Renal cortical epithelial cell (primary cell): ENCODE measurements at places on chromosomes 4 and X. TPM values are rescaled to one million over a fixed set of nuclear protein-coding genes. Genes with fewer than 3 reads are reported as not detected.

CPZ gene
- 0.20 TPM in 1 of 2 replicates, not detected in the other for total RNA-seq

XAGE1A gene
- total RNA-seq = not detected in 2 replicates

MAGEA11 gene
- not detected in 2 replicates for total RNA-seq

DACH2 gene
- not detected in 2 replicates for total RNA-seq

FGFBP2 gene
- not detected in 2 replicates for total RNA-seq

GRCh38 chr4:48187813-48188212 lies 53.8 kb upstream of the TXK start:
- no peak for DNase-seq

DNA sequence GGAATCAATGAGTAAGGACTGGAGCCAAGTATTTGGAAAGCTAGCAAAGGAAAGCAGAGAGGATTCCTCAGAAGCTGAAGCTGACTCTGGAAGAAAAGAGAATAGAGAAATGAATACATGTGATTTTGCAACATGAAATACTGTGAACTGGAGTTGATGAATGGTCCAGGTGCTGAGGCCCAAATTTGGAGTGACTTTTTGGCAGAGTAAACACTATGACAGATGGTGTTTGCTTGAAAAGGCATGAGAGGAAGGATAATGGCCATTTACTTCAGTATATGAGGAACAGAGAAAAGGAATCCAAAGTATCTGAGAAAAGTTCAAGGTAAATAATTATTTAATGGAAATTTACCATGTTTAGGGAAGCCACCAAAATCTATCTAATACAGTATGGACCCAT lies 236.7 kb downstream of the SLITRK2 start:
- DNase-seq = no peak

DNA sequence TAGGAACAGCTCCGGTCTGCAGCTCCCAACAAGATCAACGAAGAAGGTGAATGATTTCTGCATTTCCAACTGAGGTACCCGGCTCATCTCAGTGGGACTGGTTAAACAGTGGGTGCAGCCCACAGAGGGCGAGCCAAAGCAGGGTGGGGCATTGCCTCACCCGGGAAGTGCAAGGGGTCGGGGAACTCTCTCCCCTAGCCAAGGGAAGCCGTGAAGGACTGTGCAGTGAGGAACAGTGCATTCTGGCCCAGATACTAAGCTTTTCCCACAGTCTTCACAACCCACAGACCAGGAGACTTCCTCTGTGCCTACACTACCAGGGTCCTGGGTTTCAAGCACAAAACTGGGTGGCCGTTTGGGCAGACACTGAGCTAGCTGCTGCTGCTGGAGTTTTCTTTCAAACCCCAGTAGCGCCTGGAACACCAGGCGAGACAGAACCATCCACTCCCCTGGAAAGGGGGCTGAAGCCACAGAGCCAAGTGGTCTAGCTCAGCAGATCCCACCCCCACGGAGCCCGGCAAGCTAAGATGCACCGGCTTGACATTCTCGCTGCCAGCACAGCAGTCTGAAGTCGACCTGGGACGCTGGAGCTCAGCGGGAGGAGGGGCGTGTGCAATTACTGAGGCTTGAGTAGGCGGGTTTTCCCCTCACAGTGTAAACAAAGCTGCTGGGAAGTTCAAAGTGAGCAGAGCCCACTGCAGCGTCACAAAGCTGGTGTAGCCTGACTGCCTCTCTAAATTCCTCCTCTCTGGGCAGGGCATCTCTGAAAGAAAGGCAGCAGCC lies 84.6 kb downstream of the THOC2 start:
- DNase-seq = peak; percentile 87

- DNase-seq = no peak
Observed at GRCh38 chr4:150585611-150586010, 3.7 kb downstream of the MAB21L2 start.

GRCh38 chrX:108735679-108736508 lies 469 bp downstream of the IRS4 start:
- no peak for DNase-seq

DNA sequence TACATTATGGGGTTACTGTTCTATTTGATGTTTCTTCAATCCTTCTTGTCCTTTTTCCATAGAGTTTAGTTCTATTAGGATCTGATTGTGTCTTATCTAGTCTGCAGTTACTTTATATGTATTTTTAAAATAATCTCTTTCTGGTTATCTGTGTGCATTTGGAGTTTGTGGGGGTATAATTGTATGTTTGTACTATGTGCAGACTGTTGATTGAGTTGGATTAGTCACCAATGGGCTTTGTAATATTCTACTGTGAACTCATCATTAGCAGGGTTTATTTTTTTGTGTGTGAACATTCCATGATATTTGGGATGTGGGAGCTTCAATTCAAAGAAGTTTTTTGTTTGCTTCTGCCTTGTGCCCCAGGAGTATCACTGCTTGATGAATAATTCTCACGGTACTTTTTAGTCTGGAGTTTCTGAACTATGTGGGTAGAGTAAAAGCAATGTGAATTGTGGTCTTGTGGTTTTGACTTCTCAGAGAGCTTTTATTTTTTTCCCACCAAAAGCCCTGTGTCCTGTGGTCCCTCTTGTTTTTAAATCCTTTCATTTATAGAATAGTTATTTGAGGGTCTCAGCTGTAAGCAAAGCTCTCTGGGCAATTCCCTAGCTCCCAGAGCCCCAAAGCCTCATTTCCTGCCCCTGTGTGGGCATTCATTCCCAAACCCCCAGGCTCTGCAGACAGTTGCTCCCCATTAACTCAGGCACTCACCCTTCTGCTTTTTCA lies 127.8 kb downstream of the PHKA2 start:
- DNase-seq = peak; percentile 87

DNA sequence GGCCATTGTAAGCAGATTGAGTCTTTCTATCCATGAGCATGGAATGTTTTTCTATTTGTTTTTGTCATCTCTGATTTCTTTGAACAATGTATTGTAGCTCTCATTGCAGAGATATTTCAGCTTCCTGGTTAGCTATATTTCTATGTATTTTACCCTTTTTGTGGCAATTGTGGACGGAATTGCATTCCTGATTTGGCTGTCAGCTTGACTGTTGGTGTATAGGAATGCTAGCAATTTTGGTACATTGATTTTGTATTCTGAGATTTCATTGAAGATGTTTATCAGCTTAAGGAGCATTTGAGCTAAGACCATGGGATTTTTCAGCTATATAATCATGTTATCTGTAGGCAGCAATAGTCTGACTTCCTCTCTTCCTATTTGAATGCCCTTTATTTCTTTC lies 154.6 kb downstream of the GUCY2F start:
- DNase-seq = no peak

DNA sequence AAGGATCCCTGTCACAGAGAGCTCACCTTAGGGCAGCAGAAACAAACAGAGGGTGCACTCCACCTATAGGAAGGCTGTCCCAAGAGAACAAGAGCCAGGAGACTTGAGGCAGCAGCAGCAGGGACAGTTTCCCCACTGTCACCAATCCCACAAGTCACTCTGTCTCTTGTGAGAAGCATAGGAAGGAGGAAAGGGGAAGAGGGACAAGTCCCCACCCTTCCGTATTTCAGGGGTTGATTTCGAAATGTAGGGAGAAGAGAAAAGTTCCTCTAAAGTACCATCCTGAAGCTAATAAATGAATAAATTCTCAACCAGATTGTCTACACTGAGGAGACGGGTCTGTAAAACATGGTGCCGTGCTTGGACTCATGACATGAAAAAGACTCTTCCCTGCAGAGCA lies 9.5 kb upstream of the TLR8 start:
- DNase-seq = no peak

DNA sequence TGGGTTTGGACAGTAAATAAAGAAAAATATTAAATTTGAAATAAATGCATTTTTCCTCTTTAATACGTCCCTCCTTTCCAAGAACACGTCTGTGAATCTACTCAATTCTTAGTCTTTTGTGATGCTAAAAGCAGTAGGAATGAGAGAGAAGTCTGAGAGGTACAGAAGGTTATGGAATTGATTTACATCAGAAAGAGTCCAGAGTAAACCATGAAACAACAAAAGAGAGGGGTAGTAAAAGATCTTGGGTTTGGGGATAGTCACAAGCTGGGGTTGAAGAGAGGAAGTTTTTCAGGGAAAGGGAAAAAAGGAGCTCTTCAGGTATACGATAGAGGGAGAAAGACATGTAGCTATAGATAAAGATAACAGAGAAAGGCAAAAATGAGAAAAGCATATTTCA lies 215.4 kb downstream of the RAB28 start:
- no peak for DNase-seq

DNA sequence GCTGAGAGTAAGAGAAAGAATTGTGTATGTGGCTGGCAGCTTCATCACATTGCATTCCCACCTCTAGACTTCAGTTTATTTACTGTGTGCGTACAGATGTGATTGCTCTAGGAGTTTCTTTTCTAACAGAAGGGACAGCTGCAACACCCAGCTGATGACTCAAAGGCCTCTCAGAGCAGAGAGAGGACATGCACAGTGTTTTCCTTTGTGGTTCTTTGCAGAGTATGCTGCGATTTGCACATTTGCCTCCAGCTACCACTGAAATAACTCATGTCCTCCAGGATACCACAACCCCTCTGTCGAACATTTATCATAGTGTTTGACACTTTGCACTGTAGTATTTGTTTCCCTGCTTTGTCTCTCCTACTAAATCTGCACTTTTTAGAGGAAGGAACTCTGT lies 294.1 kb downstream of the STIM2 start:
- peak; percentile 80 for DNase-seq

- DNase-seq = no peak
Observed at GRCh38 chr4:116953947-116954346, 131.4 kb downstream of the TRAM1L1 start.

- DNase-seq = peak; percentile 19
Observed at GRCh38 chrX:19625612-19626011, 110.3 kb upstream of the MAP3K15 start.

DNA sequence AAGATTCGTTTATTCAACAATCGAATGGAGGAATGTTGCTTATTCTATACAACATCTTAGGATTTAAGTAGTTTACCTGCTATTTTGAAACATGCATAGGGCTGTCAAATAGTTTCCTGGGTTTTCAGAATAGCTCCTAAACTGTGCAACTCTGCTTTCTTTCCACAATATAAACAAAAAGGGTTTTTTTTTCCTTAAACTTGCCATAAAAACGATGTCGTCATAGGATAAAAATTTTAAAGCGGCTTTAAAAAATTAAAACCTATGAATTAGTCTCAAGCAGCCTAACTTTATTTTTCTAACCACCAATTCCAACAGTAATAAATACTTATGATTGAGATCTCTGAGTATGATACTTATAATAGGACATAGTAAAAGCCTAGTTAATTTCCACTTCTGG lies 21.6 kb upstream of the STIM2 start:
- no peak for DNase-seq

DNA sequence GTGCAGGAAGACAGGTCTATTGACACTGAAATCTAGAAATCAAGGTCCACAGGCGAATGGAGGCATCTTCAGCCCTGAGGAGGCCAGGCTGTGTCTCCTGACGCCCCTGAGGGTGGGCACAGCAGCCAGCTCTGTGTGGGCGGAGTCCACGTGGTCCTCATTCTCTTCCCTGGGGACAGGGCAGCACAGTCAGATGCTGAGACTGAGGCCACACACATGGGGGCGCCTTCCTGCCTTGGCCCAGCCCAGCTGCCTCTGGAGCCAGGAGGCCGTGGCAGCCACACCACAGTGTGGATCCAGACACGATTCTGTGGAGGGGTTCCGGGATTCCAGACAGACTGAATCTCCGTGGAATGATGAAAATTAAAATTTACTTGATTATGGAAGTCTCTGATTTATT lies 20.8 kb downstream of the FGFR3 start:
- DNase-seq = no peak

GRCh38 chr4:2733844-2734574 lies 22.1 kb downstream of the TNIP2 start:
- no peak for DNase-seq

DNA sequence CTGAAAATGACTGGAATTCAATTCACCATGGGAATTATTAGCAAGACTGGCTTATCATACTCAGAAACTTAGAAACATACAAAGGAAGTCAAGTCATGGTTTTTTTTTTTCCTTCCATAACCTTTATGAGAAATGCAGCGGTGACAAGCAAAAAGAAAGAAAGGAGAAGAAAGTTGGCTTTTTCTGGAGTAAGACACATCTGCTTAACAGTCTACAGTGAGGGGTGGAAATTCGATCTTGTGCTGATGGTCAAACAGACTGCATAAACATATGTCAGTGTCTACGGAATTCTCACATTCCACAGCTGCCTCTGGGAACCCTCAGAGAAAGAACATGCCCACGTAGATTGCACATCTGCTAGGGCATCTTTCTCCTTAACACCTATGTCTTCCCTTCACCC lies 54.6 kb downstream of the PROM1 start:
- DNase-seq = peak; percentile 34

DNA sequence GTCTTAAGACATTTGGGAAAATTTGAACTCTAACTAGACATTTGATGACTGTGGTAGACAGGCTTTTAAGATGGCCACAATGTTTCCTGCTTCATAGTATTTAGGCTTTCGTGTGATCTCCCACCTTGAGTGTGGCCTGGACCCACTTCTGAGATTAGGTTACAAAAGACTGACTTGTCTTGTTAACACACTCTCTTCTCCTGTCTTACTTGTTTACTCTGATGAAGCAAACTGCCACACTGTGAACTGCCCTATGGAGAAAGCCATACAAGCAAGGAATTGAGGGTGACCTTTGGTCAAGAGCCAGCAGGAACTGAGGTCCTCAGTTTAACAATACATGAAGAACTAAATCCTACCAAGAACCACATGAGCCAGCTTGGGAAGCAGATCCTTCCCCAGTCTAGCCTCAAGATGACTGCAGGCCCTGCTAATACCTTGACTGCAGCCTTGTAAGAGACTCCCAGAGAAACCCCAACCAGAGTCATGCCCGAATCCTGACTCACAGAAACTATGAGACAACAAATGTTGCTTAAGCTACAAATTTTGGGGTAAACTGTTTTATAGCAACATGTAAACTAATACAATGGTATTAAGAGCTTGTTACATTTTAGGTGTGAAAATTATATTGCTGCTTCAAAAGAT lies 20.3 kb downstream of the UBA6 start:
- DNase-seq = peak; percentile 63

GRCh38 chr4:183469285-183469684 lies 24.8 kb downstream of the CDKN2AIP start:
- DNase-seq = peak; percentile 59

GRCh38 chrX:15033917-15034316 lies 160.7 kb downstream of the MOSPD2 start:
- DNase-seq = no peak

DNA sequence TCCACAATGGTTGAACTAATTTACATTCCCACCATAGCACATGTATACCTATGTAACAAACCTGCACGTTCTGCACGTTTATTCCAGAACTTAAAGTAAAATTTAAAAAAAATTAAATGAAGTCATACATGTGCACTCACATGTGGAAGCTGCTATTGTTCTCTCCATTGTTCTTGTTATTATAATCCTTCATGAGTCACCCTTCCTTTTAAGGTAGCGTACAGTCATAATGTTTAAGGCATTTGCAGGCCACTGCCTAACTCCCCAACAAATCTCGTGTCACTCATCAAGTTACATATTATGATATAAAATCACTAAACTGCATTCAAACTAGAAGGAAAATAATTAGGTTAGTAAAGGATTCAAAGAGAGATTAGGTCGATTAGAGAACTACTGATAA lies 63.6 kb downstream of the SLC7A11 start:
- DNase-seq = peak; percentile 35

- no peak for DNase-seq
Observed at GRCh38 chr4:107966903-107967302, 22.8 kb upstream of the HADH start.

GRCh38 chr4:143344774-143345173 lies 8.1 kb downstream of the GAB1 start:
- DNase-seq = no peak

- DNase-seq = peak; percentile 97
Observed at GRCh38 chr4:1043651-1044468, 32.4 kb downstream of the FGFRL1 start.
